ENCODE measurements at places on chromosomes 1 and 21. TPM values are rescaled to one million over a fixed set of nuclear protein-coding genes. Genes with fewer than 3 reads are reported as not detected.

Gene GPR52
- 2.9 TPM for total RNA-seq

Gene MR1
- 0.41 TPM for total RNA-seq

Gene ZNF648
- total RNA-seq = under 0.01 TPM

Gene NBPF6
- not detected for total RNA-seq

Gene NAV1
- total RNA-seq = 33.8 TPM

Gene LRRC53
- under 0.01 TPM for total RNA-seq

Gene CLEC20A
- not detected for total RNA-seq

Gene GABRD
- 2.0 TPM for total RNA-seq

Gene TACSTD2
- under 0.01 TPM for total RNA-seq

Gene TSPEAR
- total RNA-seq = not detected

Gene TNFRSF9
- total RNA-seq = not detected

Gene PGBD5
- 15.9 TPM for total RNA-seq

Gene LMX1A
- not detected for total RNA-seq

Gene SIM2
- not detected for total RNA-seq

Gene NKAIN1
- 28.1 TPM for total RNA-seq

Gene XCL1
- not detected for total RNA-seq

Gene ABCA4
- 0.82 TPM for total RNA-seq

Gene AGTRAP
- total RNA-seq = 2.4 TPM

Gene LRRC71
- total RNA-seq = not detected

Gene OR6K3
- total RNA-seq = not detected

Gene IL22RA1
- total RNA-seq = not detected

Gene C4BPB
- not detected for total RNA-seq

Gene AGMAT
- 0.82 TPM for total RNA-seq

Gene ARID1A
- 17.1 TPM for total RNA-seq

Gene KRTAP13-3
- total RNA-seq = not detected

Gene F13B
- total RNA-seq = not detected

Gene TMCC2
- total RNA-seq = 33.0 TPM

Gene TSPAN2
- 31.8 TPM for total RNA-seq

Gene ZNF593
- 11.0 TPM for total RNA-seq

Gene AXDND1
- 0.41 TPM for total RNA-seq

Gene CFHR1
- total RNA-seq = 0.41 TPM

Gene UHMK1
- 38.3 TPM for total RNA-seq

Gene CELA2A
- not detected for total RNA-seq

Gene IQGAP3
- total RNA-seq = 1.2 TPM

Gene OR14K1
- total RNA-seq = not detected

Gene MAB21L3
- under 0.01 TPM for total RNA-seq

Gene PPIAL4G
- total RNA-seq = 0.41 TPM

Gene SPRR2A
- total RNA-seq = not detected

Measured in frontal cortex (tissue), 4 donors.